ENCODE measurements at places on chromosomes 5 and 9. TPM values are rescaled to one million over a fixed set of nuclear protein-coding genes. Genes with fewer than 3 reads are reported as not detected.

DNA sequence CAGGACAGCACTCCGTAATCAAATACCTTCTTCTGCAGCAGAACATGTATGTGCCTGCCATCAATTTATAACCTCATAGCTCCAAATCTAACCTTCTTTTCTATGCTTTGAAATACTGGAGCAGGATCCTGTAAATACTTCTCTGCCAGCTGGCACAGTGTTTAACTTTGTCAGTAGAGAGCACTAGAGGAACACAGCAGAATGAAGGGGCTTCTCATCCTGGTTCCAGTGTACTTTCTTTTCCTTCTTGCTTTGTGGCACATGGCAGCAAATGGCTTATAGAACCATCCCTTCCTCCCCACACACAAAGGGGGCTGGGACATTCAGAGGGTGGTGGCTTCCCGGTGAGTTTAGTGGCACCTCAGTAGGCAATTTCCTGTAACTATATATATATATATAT lies 3.8 kb upstream of the FBXW11 start:
- DNase-seq = no peak

DNA sequence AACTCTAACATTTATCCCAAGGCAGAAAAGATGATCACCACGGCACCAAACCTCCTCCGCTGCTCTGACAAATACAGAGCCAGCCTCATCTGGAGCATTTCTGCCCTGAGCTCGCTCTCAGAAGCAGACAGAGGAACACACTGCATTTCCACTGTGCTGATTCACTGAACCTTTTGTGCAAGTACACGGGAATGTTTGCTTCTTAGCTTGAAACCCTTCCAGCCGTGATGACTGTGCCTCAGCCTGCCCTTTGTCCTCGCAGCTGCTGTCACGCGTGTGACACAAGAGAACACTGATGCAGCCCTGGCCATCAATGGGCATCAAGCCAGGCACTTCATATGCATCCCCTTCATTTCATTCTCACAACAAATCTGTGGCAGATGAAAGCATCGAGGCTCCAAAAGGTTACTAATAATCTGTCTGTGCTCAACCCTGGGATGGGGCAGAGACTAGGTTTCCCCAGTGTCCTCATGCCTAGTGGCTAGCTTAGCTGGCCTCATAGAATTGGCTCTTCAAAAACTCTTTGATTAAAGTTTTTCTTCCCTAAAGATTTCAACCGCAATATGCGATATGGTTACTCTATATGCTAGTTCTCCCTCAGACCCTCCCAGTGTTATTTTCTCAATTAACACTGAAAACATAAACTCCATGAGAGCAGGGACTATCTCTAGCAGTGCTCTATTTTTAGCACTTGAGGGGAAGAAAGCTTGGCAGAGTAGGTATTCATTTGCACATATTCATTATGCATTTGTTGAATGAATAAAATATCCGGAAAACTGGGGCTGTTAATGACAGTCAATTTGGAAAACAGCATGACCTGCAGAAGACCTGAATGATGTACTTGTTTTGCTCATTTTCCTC lies 7.3 kb downstream of the CDC14B start:
- DNase-seq = peak; percentile 55

The CARTPT gene
- total RNA-seq = not detected

The SLC6A7 gene
- not detected for total RNA-seq

The UGT3A2 gene
- total RNA-seq = 13.5 TPM

The SLU7 gene
- total RNA-seq = 84.4 TPM
